ENCODE measurements at places on chromosomes 1 and 21.

DNA sequence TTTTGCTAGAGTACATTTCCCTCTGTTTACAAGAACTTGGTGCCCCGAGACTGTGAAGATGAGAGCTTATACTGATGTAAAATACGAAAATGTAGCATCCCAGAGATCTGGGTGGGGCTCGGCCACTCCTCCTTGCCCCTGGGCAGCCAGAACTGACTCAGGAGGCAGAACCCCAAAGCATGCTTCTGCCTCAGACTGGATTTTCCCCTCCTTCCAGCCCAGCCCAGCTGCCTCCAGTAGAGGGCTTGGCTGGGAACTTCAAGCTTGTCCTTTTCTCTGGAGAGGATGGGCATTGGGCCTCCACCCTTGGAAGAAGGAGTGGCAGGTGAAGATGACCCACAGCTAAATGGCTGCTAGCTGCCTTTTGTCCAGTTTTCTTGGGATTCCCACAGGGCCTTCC is 24.3 kb upstream of the BTG2 start:
- DNase-seq, result no peak

DNA sequence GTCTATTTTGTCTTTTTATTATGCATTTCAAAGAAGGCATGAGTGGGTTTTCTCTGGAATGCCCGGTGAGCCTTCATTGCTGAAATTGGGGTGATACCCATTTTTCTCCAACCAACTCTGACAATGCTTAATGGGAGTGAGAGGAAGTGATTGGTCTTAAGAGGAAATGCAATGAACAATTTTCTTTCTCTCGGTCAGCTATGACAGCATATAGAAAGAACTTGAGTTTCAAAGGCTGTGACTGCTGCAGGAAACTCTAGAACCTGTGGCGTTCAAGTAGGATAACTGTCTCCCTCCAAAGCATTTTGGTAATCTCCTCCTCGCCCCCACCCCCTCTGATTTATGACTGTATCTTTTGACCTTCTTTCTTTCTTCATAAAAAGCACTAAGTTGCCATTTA is 155.9 kb downstream of the LYPLAL1 start:
- no peak for DNase-seq

- DNase-seq, result no peak
Measured at GRCh38 chr1:23639460-23640095, 52.0 kb upstream of the RPL11 start.

DNA sequence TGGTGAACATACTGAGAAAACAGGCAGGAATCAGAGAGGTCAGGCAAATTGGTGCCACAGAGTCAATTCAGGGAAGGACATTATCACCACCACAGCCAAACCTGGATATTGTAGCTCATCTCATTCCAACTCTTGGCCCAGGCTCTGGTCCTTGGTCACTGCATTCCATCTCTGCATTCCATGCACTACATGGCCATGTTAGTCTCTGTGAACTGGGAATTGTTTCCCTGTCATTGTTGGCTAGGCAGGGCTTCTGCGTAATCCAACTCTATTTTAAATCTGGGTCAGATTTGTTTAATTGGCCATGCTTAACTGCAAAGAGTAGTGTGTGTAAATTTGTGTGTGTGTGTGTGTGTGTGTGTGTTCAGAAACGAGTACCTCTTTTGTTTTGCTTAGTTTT is 837.6 kb upstream of the ADAMTS5 start:
- no peak for DNase-seq

DNA sequence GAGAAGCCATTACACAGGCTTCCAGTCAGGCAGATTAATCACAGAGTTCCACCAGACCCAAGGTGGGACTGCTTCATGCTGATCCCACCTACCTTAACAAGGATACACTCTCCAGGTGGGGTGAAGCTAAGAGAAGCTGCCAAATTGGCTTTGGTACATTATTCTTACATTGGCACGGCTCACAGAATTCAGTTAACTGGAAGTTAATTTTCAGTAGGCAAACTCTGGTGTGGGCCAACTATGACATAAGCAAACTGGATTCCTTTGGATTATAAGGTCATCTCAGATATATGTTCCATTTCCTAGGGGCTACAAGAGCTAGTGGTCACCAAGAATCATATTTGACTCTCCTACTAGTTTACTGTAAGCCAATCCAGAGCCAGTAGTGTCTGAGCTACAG is 448.8 kb upstream of the BEND5 start:
- no peak for DNase-seq

- no peak for DNase-seq
Measured at GRCh38 chr1:179205284-179205683, 24.2 kb downstream of the ABL2 start.

- DNase-seq, result no peak
Measured at GRCh38 chr1:241308011-241308410, 49.0 kb downstream of the RGS7 start.

DNA sequence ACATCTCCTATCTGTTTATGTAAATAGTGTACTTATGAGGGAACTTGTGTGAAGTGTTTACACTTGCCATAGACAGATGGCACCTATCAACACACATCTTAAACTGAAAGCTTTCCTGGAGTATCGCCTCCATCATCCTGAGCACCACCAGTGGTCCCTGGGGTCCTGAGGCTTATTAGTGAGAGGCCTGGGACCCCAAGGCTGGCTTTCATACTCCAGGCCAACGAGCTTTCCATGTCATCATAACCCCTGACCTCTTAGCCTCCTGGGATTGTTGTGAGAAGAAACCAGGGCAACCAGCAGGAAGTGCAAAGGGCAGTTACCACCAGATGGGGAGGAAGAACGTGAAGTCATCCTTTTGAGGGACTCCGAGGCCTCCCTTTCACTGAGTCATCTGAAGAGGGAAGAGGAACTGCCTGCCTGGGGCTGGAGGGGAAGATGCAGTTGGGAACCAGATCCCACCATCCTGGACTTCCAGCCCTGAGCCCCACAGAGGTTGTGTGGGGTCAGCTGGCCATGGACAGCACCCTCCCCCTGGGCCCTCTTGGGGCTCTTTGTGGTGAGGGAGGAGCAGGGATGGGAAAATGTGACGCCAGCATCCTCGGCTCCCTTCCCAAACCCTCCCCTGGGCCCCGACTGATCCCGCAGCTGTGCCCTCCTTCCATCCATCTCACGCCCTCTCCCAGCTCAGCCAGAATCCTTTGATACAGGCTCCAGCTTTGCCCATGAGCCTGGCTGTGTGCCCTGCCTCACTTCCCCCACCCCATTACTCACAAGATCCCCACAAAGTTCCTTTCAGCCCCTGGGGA is 5.8 kb downstream of the INKA2 start:
- DNase-seq, result peak; percentile 75

- DNase-seq, result no peak
Measured at GRCh38 chr1:219092206-219092605, 81.5 kb upstream of the LYPLAL1 start.

GRCh38 chr1:19438516-19439195 is 46.7 kb downstream of the CAPZB start:
- no peak for DNase-seq

- no peak for DNase-seq
Measured at GRCh38 chr1:59141267-59141863, 155.5 kb upstream of the FGGY start.

- no peak for DNase-seq
Measured at GRCh38 chr1:108636876-108637275, 24.0 kb downstream of the HENMT1 start.

DNA sequence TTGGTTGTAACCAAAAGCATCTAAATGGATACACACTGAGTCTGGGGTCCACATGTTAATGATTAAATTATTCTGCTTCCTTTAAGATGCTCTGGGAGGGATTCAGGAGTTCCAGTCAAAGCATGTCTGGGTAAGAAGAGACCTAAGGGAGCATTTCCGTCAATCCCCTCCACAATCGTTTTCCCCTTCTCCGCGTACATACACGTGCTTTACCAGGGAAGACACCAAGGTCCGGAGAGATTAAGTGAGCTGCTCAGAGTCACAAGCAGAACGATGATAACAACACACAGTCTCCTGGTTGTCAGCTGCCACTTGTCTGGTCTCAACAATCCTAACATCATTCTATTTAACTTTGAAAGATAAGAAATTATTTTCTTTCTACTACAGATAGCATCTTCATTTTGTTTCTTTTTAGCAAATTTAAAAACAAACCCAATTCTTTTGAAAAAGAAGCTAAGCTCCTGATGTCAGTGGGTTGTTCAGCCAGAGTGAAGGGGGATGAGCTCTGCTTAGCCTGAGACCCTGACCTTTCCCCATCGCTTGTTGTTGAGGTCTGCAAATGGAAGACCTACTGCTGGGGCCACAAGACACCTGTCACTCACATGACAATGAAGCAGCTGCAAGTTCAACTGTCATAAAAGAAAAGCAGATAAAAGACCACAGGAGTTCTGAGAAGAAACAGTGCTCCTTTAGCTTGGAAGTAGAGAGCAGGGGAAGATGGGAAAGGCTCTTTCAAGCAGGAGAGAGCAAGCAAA is 4.5 kb downstream of the PAFAH2 start:
- no peak for DNase-seq

DNA sequence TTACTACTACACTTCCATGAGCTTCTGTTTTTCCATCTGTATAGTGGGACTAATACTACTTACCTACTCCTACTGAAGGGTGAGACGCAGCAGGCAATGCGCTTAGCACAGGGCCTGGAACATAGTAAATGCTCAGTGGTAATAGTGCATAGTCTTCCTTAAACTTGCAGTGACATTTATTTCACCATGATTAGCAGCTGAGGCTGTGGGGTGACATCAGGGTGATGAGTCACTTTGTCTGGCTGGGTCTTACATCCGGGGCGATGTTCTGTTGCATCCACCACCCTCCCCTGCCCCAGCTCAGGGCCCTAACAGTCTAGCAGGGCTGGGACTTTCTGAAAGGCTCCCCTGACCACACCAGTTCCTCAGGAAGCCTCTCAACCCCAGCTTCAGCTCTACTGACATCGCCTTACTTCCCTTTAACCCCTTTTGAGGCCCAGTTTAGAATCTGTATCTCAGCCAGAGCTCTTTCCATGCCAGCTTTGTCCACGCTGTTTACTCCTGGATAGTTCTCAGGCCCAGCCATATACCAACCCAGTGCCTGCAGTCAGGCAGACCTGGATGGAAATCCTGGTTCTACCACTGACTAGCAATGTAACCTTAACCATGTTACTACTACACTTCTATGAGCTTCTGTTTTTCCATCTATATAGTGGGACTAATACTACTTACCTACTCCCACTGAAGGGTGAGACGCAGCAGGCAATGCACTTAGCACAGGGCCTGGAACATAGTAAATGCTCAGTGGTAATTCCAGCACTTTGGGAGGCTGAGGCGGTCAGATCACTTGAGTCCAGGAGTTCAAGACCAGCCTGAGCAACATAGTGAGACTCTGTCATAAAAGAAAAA is 66.3 kb downstream of the CD58 start:
- no peak for DNase-seq

- DNase-seq, result no peak
Measured at GRCh38 chr1:232504651-232505050, 125.3 kb downstream of the SIPA1L2 start.

GRCh38 chr1:221886743-221887414 is 145.0 kb upstream of the DUSP10 start:
- DNase-seq, result no peak

DNA sequence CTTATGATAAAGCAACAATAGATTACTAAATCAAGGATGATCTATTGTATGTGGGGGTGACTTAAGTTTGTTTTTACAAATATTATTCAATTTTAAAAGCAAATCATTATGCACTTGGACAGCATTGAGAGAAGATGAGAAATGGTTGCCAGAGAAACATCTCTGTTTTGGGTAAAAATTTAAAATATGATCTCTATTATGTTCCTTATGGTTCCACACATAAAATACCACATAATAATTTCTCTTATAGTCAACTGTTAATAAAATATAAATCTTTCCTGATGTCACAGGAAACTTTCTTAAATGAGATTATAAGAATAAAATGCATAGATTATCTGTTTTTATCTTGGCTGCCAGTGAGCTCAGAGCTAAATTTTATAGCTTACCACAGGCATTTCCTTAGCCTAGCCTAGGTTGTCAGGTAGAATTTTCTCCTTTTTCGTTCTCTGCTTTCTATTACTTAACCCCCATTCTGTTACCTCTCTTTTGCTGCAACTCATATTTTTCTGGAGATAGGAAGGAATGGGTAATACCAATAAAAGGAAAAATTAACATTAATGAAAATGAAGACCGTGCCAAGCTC is 109.7 kb downstream of the TGFB2 start:
- DNase-seq, result no peak

DNA sequence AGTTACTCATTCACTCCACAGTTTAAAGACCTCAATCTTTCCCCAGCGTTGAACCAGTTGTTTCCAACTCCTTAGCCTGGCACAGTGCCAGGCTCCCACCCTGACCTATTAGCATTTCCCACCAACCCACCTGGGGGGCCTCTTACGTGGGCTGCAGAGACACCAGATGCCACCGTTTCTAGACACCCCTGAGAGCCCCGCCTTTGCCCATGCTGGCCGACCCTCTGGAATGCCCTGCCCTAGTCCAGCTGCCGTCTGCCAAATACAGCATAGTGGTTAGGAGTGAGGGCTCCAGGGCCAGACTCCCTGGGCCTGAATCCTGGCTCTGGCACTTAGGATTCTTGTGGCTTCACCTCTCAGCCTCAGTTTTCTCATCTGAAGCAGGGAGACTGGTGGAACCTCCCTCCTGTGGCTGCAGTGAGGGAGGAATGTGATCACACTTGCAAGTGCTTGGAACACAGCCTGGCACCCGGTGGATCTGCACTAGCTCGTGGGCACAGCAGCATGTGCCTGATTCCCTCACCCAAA is 65.2 kb downstream of the TMCO4 start:
- no peak for DNase-seq

DNA sequence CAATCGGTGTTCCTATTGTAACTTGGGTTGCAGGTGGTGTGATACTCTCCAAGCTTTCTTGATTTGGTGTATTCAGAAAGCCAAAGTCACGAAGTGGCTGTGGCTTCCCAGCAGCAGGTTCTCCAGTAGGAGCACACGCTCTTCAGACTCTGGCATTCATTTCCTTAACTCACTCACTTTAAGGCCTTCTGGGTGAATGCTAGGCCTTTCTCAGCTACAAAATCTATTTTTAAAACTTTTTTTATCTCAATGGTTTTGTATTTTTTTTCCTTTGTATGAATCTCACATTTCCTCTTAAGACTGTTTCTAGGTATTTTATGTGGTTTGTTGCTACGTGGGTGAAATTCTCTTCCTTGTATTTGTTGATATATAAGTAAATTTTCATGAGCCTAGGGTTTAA is 22.9 kb upstream of the PKN2 start:
- no peak for DNase-seq

DNA sequence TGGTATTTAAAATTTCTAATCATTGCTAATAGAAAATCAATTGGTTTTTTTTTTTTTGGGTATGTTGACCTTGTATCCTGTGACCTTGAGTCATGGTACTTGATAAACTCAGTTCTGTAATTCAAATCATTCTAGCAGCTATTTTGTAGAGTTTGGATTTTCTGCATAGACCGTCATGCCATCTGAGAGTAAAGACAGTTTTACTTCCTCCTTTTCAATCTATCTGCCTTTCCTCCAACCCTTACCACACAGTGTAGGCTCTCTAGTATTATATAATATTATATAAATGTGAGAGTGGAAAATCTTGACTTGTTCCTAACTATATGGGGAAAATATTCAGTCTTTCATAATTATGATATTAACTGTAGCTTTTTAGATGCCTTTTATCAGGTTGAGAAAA is 7.0 kb downstream of the TDRD5 start:
- no peak for DNase-seq
